ENCODE measurements at places on chromosomes 5 and 9. TPM values are rescaled to one million over a fixed set of nuclear protein-coding genes. Genes with fewer than 3 reads are reported as not detected.

- DNase-seq: no peak
Observed at GRCh38 chr9:112861638-112862555, 28.8 kb downstream of the SLC46A2 start.

The TMEM174 gene
- total RNA-seq: not detected

- DNase-seq: no peak
Observed at GRCh38 chr9:86064220-86064619, 35.1 kb downstream of the GOLM1 start.

DNA sequence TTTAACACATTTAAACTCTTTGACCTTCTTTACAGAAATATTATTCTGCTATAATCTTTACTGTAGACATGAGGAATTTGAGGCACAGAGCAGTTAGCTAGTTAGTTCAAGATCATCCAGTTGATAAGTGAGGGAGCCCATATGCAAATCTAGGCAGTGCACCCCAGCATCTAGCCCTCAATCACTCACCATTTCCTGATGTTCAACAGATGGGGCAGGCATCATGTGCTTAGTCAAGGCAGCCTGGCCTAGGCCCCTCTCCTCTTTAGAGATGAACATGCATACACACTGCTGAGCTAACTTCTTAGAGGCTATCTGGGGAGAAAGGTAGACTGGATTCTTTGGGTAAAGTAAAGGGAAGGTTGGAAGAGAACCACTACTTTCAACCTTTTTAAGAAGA is 206.8 kb upstream of the SLC24A2 start:
- DNase-seq: no peak

The IRX2 gene
- total RNA-seq: not detected

The LCN10 gene
- 26.1 TPM for total RNA-seq

DNA sequence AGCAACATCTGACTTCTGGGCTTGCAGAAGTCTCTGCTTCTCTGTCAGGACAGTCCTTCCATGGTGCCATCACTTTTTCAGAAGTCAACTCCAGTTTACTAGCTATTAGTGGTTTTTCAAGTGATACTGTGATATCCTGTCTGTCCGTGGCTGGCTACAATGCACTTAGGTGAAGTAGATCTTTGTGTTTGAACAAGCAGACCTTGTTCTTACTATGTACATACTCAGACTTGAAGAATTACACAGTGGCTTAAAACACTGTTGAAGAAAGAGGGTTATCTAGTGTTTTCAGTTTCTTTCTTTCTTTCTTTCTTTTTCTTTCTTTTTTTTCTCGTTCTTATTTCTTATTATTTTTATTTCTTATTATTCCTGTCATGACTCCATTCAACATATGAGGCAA is 228.7 kb downstream of the NTRK2 start:
- no peak for DNase-seq

The LECT2 gene
- total RNA-seq: not detected

The CDH9 gene
- not detected for total RNA-seq

The NEUROG1 gene
- total RNA-seq: not detected

DNA sequence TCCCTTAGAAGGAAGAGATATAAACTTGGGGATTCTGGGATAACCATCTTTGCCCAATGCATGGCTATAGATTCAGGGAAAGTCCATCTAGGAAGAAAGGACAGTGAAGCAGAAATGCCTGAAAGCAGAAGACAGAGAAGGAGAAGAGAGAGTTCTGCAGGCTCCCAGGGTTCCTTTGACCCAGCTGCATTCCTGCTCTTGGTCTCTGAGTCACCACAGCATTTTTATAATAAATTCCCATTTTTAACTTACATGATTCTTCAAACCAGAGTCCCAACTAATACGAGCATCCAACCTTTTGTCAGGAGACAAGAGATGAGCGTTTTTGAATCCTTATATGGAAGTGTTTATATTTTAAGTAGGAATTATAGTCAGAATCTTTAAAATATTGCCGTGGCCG is 12.0 kb upstream of the AOPEP start:
- DNase-seq: no peak

GRCh38 chr9:135888766-135889394 is 18.5 kb downstream of the CAMSAP1 start:
- DNase-seq: no peak

DNA sequence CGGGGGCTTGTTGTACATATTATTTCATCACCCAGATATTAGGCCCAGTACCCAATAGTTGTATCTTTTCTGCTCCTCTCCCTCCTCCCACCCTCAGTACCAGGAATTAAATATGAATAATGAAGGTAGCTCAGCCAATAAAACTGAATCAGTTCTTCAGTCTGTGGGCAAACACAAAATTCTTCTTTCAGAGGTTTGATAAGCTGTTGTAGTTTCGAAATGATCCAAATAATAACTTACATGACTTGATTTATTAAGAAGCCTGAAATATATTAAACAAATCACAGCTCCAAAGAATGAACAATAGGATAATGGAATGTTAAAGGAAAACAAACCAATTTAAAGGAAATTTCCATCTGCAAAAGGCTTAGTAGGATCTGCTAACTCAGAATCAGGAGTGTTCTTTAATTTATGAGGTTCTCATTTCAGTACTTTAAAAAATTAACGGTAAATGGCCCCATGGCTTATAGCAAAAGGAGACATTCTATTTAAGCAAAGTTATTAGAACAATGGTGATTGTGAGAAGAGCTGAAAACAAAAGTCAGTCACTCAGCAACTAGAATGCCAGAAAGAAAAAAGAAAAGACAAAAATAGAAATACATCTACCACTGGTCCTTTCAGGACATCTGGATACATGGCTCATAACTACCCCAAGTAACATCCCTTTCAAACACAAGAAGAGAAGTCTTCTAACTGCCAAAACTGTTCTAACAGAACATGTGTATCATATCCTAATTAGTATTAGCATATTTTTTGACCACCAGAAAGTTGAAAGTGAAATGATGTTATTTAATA is 62.4 kb downstream of the NR3C1 start:
- no peak for DNase-seq

DNA sequence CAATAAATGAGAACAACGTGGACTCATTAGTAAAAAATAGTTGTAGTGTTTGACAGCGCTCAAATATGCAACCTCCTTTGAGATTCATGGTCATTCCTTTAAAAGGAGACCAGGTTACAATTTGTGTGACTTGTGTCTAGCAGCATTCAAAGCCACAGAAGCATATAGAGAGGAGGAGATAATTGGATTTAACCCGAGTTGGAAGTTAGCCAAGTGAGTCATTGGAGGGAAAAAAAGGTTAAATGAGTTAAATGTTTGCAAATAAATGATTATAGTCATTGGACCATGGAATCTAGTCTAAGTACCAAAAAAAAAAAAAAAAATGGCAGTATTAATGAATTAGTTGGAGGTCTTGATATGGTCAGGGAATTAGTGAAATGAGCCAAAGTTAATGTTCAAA is 90.9 kb downstream of the ITGA1 start:
- DNase-seq: no peak

GRCh38 chr5:83731638-83732037 is 11.0 kb upstream of the HAPLN1 start:
- DNase-seq: no peak

The ORM2 gene
- not detected for total RNA-seq

GRCh38 chr5:172881691-172882370 is 47.8 kb downstream of the ERGIC1 start:
- DNase-seq: no peak

- no peak for DNase-seq
Observed at GRCh38 chr5:95251185-95251584, 33.7 kb downstream of the MCTP1 start.

The PLCXD3 gene
- 6.6 TPM for total RNA-seq

DNA sequence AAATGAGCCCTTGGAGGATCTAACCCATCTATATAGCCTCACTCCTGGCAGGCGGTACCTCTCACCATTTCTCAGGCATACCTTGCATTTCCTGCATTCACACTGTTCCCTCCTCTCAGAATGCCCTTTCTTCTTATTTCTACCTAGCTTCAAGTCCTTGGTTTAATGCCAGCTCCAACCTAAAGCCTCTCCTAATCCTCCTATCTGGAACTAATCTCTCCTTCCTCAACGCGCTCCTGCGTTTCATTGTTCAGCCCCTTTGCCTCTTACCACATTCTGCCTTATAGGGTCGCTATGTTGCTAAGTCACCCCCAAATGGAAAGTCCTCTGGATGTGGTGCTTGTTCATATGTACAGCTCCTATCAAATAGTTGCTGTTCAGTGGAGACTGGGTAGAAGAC is 288.5 kb upstream of the TUT7 start:
- no peak for DNase-seq

Measured in tibial nerve (tissue), 4 donors.